ENCODE measurements at places on chromosomes 16 and 17. TPM values are rescaled to one million over a fixed set of nuclear protein-coding genes. Genes with fewer than 3 reads are reported as not detected.

TMEM92 gene
- total RNA-seq, result not detected

GRCh38 chr17:2050300-2051060 is 4.4 kb upstream of the HIC1 start:
- peak; percentile 83 for DNase-seq
- H3K4me3 ChIP-seq, result no peak overlapping the region
- H3K27ac ChIP-seq, result no peak overlapping the region
- no peaks in the 10 kb centered on the region for H3K36me3 ChIP-seq
- H3K4me1 ChIP-seq, result peaks cover 3% of the 10 kb centered on the region

TOM1L1 gene
- 6.4 TPM for total RNA-seq

- peak; percentile 70 for DNase-seq
- H3K4me1 ChIP-seq, result peaks cover 2% of the 10 kb centered on the region
- H3K27ac ChIP-seq, result no peak within 1 kb of the TSS
- H3K27me3 ChIP-seq, result peaks cover 5% of the 10 kb centered on the region
- H3K36me3 ChIP-seq, result no peaks in the 10 kb centered on the region
Measured at GRCh38 chr16:1333149-1333812, at the start of gene BAIAP3. Gene BAIAP3 (plus strand): TSS chr16:1333645. CDS start chr16:1338550, 4,905 bp downstream.

DNA sequence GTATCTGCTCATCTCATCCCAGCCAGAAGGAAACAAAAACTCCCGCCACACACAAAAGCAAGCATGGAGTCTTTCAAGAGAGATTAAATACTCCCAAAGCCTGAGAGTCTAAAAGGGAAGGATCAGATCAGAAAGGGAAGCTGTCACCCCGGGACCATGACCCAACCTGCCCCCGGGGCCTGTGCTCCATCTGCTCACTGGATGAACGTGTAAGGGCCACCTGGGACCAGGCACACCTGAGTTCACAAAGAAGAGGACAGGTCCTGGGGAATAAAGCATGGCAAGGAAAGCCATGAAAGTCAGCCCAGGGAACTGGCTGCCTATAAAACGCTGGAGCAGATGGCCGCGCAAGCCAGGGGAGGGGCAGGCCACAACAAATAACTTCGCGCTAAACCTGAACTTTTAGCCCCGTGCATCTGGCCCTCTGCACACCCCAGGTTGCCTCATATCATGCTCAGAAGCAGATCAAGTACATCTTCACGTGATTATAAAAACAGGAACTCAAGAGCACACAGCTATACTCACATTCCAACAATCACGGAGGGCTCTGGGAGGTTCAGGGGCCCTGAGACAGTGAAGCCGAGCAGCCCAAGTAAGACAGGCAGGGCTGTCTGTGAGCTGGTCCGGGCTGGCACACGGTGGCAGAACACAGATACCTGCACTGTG is 3.4 kb downstream of the TMEM11 start:
- peak overlapping the region; percentile 57 for H3K27ac ChIP-seq
- no peaks in the 10 kb centered on the region for H3K27me3 ChIP-seq
- peak overlapping the region; percentile 28 for H3K4me3 ChIP-seq
- H3K36me3 ChIP-seq, result no peaks in the 10 kb centered on the region

DNA sequence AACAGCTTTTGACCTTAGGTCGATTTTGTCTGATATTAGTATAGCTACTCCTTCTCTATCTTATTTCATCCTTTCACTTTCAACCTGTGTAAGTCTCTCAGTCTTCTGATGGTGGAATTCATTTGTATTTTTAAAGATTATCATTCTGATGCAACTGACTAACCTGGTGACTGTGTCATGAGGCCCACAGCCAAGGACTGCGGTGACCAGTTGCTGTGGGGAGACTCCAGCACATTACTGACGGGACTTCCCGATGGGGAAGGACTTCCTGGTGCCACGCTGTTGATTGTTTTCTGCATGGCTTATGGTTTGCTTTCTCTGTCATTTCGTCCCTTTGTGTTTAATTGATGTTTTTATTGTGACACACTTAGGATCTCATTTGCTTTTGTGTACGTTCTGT is 34.2 kb downstream of the RMI2 start:
- H3K36me3 ChIP-seq, result no peaks in the 10 kb centered on the region
- no peaks in the 10 kb centered on the region for H3K4me1 ChIP-seq
- no peak overlapping the region for H3K27ac ChIP-seq
- H3K27me3 ChIP-seq, result peaks cover 1% of the 10 kb centered on the region

SPIRE2 gene
- total RNA-seq, result 39.2 TPM

GRCh38 chr17:38326996-38327792 is 16.6 kb downstream of the GPR179 start:
- peak overlapping the region; percentile 42 for H3K27ac ChIP-seq
- no peak overlapping the region for H3K4me3 ChIP-seq
- no peak for DNase-seq
- peaks cover 4% of the 10 kb centered on the region for H3K27me3 ChIP-seq
